ENCODE measurements at places on chromosomes 1 and 21.

- DNase-seq: no peak
Observed at GRCh38 chr1:53618500-53619366, 120.2 kb downstream of the GLIS1 start.

DNA sequence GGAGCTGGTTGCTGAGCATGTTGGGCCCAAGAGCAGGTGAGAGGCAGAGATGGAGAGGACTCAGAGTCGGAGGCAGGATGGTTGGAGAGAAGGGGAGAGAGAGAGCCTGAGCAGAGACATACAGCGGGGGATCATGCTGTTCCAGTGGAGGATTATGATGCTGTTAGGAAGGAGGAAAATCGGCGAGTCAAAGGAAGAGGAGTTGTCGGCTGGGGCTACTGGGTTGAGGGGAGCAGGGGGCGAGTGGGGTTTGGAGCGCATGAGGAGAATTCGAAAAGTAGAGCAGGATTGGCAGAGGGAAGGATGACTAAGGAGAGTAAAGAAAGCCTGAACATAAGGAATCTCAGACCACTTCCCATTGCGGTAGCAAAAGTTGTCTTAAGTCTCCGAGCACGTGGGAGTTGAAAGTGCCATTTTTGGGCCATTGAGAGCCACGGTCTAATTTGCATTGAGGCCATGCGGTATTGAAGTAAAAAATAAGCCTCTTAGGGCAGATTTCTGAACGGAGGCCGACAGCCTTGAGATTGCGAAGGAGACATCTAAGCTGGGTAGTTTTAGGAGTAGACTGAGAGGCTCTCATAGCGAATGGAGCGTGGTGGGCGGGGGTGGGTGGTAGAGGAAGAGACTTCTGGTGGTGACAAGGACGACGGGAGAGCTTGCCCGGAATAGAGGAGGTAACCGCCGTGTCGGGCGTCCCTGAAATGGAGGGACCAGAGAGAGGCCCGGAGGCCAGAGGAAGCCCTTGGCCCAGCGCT, 140.4 kb upstream of the ETV3 start:
- no peak for DNase-seq

DNA sequence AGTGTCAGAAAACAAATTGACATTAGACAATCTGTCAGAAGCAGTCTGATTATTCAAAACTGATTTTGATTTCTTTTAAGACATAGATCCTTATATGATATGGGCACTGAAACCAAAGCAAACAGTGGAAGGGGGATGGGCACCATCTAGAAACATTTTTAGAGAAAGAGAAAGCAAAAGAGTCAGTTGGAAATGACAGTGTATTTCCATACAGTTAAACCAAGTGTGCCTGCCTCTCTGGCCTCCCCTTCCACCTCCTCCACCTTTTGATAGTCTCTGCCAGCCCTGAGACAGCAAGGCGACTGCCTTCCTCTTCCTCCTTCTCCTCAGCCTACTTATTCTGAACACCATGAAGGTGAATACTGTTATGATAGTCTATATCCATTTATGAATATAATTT, 949.7 kb downstream of the AMY1C start:
- DNase-seq: no peak

DNA sequence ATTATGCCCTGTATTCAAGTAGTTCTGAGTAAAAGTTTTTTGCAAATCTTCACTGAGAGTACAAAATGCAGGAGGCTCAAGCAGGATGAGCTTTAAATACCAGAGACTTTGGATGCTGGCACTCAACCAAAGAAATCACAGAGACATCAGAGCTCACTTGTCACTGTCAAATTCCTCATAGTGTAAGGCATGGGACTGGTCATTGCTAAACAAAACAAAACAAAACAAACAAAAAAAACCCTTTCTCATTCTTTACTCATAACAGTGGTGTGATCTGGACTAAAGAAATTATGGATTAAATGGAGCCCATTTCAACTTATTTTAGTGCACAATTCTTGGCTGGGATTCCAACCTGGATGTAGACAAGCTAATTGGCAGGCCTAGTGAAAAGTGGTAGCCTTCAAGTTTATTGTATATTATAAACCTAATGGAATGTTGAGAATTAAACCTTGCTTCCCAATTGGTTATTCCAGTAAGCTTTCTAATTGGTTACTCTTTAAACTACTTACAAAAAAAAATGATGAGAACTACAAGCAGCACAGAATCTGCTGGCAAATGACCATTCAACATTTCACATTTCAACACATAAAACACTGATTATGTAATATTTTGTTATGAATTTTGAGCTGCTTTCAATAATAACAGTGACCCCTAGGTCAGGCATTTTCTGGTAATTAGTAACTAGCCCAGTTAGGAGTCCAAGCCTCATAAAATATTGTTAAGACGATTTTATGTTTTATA, 30.6 kb upstream of the NEK7 start:
- peak; percentile 98 for DNase-seq
